Activated T-cell treated with anti-CD3 and anti-CD28 coated beads, Interleukin-2, amount 50 U/mL, for 48 hours (primary cell): ENCODE measurements at places on chromosomes 6 and 20.

- DNase-seq = no peak
These were observed 38.0 kb downstream of the SCP2D1 start for GRCh38 chr20:18851629-18852028.

DNA sequence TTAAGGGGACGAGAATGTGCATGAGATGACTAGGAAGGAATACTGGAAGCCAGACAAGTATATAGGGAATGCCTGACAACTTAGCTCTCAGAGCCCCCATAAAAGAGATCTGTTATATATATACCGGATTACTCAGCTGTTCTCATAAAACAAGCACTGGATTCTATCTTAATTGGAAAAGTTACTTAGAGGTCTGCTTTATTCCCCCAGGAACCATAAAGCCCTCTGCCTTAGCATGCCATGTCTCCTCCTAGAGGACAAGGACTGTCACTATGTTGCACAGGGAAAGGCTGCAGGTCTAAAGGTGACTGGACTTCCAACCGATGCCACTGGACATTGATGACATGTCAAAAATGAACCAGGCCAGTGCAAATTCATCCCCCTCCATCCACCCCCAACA, 6.4 kb downstream of the EXOC2 start:
- DNase-seq = no peak

- DNase-seq = no peak
These were observed 623.9 kb downstream of the DOK5 start for GRCh38 chr20:55099251-55099650.

GRCh38 chr6:55980627-55981211, 105.3 kb upstream of the BMP5 start:
- DNase-seq = no peak

DNA sequence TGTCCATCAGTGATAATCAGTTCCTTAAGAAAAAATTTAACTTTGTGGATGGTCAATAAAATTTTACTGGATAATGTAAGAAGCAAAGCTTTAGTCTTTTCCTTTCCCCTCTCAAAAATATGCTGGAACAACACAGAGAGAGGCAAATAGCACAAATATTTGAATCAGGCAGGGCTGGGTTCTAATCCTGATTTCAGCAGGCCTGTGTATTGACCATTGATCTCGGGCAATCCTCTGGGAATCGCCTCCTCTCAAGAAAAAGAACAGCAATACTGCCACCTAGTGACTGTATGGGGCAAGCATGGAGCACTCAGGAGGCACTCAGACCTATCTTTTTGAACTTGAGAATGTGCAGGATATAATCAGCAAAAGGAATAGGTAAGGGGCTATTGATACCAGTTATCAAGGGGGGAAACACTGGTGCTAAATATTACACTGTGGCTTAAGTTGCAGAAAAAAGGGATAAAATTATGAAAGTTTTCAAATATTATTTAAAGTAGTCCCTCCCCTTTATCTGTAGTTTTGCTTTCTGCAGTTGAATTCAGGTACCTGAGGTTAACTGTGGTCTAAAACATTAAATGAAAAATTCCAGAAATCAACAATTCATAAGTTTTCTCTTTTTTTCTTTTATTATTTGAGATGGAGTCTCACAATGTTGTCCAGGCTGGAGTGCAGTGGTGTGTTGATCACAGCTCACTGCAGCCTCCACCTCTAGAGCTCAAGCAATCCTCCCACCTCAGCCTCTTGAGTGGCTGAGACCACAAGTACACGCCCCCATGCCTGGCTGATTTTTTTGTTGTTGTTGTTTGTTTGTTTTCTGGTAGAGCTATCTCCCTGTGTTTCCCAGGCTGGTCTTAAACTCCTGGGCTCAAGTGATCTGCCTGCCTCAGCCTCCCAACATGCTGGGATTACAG, 91.8 kb upstream of the NHSL1 start:
- peak; percentile 55 for DNase-seq

DNA sequence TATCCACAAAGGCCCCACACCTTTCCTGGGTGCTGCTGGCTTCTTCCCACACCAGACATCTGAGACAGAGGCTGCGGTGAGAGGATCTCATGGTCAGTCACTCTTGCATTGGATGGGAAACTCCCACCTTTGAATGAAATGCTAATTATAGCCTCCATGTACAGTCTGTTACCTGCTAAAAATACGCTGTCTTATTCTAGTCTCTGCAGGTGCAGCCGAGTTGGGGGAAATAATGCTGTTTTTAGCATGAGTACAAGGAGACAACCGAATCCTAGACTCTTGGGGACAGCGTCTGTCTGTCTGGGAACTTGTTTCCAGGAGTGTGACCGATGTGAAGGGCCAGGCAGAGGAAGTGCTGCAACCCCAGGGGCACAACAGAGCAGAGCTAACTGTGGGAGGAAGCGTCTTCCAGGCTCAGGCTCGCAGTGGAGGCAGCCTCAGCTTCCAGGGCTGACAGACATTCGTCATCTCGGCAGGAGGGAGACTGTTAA, 286.2 kb downstream of the PREX1 start:
- DNase-seq = no peak

- DNase-seq = no peak
These were observed 1115.6 kb upstream of the CITED2 start for GRCh38 chr6:140490081-140490480.

- no peak for DNase-seq
These were observed 31.2 kb downstream of the SLC9A8 start for GRCh38 chr20:49843770-49844380.

- no peak for DNase-seq
These were observed 42.4 kb upstream of the EMILIN3 start for GRCh38 chr20:41408986-41409385.

DNA sequence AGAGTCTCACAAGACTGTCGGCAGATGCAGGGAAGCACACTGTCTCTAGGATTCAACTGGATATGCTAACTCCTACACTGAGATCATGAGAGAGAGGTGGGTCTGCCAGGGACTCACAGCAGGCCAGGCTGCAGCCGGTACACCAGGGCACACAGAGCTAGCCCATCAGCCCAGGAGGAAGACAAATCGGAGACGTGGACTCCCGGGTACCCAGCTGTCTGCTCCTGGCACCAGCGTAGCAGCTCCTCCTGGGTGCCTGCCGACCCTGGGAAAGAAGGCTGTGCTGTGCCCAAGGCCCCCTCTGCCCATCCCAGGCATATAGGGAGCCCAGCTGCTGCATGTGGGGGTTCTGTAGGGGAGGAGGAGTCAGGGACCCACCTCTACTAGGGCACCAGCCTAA, 7.0 kb downstream of the MICAL1 start:
- no peak for DNase-seq

- no peak for DNase-seq
These were observed 46.3 kb upstream of the FOXA2 start for GRCh38 chr20:22630701-22631100.

- peak; percentile 78 for DNase-seq
These were observed 1.4 kb upstream of the HIVEP1 start for GRCh38 chr6:12010635-12011275.

- DNase-seq = no peak
These were observed 47.8 kb downstream of the MAFB start for GRCh38 chr20:40641202-40641601.

DNA sequence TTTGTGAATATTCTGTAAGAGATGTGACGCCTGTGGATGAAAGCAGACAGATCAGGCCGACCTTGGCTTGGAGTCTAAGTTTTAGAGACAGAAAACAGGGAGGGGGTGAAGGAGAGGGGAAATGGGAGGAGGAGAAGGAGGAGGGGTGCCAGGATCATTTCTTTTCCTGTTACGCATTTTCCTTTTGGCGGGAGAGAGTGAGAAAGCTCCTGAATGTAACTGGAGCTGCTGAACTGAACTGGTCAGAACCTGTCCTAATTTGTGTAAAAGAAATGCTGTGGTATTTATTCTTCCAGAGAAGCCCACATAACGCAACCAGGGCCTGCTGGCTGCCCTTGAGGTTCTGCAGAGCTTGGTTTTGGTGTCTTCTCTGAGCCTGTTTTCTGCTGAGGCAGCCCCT, 41.9 kb downstream of the UTRN start:
- DNase-seq = no peak
